ENCODE measurements at places on chromosomes 2 and 18. TPM values are rescaled to one million over a fixed set of nuclear protein-coding genes. Genes with fewer than 3 reads are reported as not detected.

- no peaks in the 10 kb centered on the region for H3K27me3 ChIP-seq
- H3K4me3 ChIP-seq = no peak overlapping the region
- H3K36me3 ChIP-seq = no peaks in the 10 kb centered on the region
- DNase-seq = no peak
- no peaks in the 10 kb centered on the region for H3K4me1 ChIP-seq
These were observed 50.5 kb upstream of the GRB14 start for GRCh38 chr2:164671664-164672396.

GRCh38 chr2:3585261-3586109 is 9.4 kb upstream of the COLEC11 start:
- no peaks in the 10 kb centered on the region for H3K27me3 ChIP-seq
- H3K4me3 ChIP-seq = no peak overlapping the region
- H3K4me1 ChIP-seq = peaks cover 5% of the 10 kb centered on the region
- DNase-seq = no peak
- no peak overlapping the region for H3K27ac ChIP-seq

PPM1G gene
- 136 TPM for total RNA-seq

GRP gene
- total RNA-seq = not detected

DNA sequence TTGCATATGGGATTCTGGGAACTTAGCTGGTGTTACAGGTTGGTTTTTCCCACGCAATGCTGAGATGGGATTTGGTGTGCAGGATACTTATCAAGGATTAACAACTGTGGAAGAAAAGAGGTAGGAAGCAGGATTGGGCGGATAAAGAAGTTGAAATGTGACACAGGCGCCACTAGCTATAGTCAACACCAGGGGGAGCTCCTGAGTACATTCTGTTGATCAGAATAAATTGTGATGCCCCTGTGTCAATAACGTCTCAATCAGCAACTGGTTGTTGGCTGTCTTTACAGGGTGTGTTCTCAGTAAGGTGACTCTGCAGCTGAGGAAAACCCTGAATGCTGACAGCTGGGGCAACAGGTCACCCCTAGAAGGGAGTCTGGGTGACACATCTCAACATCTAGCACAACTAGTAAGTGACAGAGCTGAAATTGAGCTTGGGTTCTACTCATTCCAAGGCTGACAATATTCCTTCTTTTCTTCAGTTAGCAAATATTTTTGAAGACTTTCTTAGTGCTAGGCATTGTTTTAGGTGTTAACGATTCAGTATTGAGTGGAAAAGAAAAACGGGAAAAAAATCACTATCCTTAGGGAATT is 143.0 kb downstream of the ARL6IP6 start:
- no peaks in the 10 kb centered on the region for H3K36me3 ChIP-seq
- no peak overlapping the region for H3K27ac ChIP-seq
- no peaks in the 10 kb centered on the region for H3K4me1 ChIP-seq

GRCh38 chr18:21571772-21572171 is 28.7 kb downstream of the ESCO1 start:
- H3K27me3 ChIP-seq = no peaks in the 10 kb centered on the region
- no peak overlapping the region for H3K4me3 ChIP-seq
- DNase-seq = no peak
- H3K4me1 ChIP-seq = no peaks in the 10 kb centered on the region
- H3K36me3 ChIP-seq = peaks cover 47% of the 10 kb centered on the region

DNA sequence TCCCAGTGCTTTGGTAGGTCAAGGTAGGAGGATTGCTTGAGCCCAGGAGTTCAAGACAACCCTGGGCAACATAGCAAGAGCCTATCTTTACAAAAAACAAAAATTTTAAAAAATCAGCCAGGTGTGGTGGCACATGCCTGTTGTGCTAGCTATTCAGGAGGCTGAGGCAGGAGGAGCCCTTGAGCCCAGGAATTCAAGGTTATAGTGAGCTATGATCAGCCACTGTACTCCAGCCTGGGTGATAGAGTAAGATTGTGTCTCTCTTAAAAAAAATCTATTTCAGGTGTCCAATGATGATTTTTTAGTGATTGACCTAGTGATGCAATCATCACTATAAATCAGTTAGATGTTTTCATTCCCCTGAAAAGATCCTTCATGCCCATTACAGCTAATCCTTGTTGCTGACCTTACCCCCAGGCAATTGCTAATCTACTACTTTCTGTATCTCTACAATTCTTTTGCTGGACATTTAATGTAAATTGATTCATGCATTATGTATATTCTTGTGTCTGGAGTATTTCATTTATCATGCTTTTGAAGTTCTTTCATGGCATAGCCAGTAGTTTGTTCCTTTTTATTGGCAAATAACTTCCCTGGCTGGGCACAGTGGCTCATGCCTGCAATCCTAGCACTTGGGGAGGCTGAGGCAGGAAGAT is 10.3 kb downstream of the MOCOS start:
- no peak overlapping the region for H3K4me3 ChIP-seq
- peaks cover 9% of the 10 kb centered on the region for H3K27me3 ChIP-seq
- H3K4me1 ChIP-seq = no peaks in the 10 kb centered on the region
- no peak for DNase-seq
- H3K27ac ChIP-seq = no peak overlapping the region

GRCh38 chr2:68771211-68771751 is 36.7 kb downstream of the ARHGAP25 start:
- peak overlapping the region; percentile 100 for H3K27ac ChIP-seq
- H3K4me3 ChIP-seq = peak overlapping the region; percentile 24
- peaks cover 55% of the 10 kb centered on the region for H3K36me3 ChIP-seq
- H3K27me3 ChIP-seq = no peaks in the 10 kb centered on the region

REG3A gene
- total RNA-seq = not detected

Measured in activated CD8-positive, alpha-beta memory T cell treated with anti-CD3 and anti-CD28 coated beads, Interleukin-2, amount 10 ng/mL, durations not matched to agents 7 days and 5 days (primary cell).